ENCODE measurements at places on chromosomes 3 and 15. TPM values are rescaled to one million over a fixed set of nuclear protein-coding genes. Genes with fewer than 3 reads are reported as not detected.

Gene REC114
- not detected for total RNA-seq

Gene PRC1
- 203 TPM for total RNA-seq

Gene MYO5C
- total RNA-seq = 5.4 TPM

Gene AGBL1
- total RNA-seq = not detected

Gene TMEM266
- total RNA-seq = 0.09 TPM

Gene RNF13
- total RNA-seq = 35.8 TPM

Gene ALPK3
- 0.18 TPM for total RNA-seq

Gene SERPINI2
- not detected for total RNA-seq

Gene EIF2A
- total RNA-seq = 62.1 TPM

Gene PLEKHO2
- total RNA-seq = 5.6 TPM

Gene GLDN
- total RNA-seq = 0.07 TPM

Gene P2RY1
- total RNA-seq = 0.37 TPM
